ENCODE measurements at places on chromosomes 2 and 18. TPM values are rescaled to one million over a fixed set of nuclear protein-coding genes. Genes with fewer than 3 reads are reported as not detected.
A peak's percentile ranks its signal among the peaks of the same experiment; 100 is the strongest.

DNA sequence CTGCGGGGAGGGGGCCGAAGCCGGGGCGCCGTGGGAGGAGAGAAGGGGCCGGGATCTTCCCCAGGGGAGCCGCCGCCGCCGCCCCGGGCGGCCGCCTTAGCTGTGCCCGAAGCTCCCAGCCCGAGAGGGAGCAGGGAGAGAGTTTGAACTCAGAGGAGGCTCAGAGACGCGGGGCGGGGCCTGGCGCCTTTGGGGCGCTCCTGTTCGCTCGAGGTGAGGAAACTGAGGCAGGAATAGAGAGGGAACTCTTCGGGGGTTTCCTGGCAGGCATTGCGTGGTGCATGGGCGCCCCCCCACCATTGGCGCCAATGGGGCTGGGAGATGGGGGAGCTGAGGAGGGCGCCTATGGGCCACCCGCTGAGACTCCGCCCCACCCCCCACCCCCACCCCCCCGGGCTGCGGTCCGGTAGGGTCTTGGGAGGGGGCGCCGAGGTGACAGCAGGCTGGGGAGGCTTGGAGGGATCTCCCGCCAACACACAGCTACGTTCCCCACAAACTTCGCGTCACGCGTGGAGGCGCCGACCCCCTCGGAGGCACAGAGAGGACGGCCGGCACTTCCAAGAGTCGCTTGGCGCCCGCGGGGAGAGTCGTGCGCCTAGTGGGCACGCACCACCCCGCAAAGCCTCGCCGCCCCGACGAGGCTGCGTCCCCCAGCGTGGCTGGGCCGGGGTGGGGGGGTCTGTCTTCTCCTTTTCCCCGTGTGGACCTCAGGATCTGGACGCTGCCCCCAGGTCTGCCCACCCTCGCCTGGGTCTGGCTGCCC, 680 bp downstream of the CTDSP1 start:
- peak; percentile 83 for DNase-seq

DNA sequence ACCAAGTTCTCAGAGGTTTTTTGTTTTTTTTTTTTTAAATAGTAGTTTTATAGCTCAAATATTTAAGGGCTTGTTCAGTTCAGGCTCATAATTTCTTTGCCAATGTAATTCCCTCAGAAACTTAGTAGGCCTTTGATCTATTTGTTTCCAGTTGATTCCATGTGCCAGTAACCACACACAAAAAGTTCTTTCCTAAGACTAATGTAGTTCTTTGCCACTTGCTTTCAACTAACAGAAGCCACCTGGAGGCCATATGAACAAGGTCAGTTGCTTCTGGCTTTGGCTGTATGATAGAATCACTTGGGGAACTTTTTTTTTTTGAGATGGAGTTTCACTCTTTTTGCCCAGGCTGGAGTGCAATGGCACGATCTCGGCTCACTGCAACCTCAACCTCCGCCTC, 100.7 kb downstream of the DTNB start:
- no peak for DNase-seq

GRCh38 chr2:158234497-158234896, 132.8 kb downstream of the UPP2 start:
- no peak for DNase-seq

GRCh38 chr18:64240316-64240715, 91.4 kb upstream of the LINC00305 start:
- DNase-seq, result no peak

The KCMF1 gene
- total RNA-seq, result 42.6 TPM

The UGT1A3 gene
- 0.98 TPM for total RNA-seq

The TMEM247 gene
- total RNA-seq, result not detected

All from suprapubic skin (tissue), 4 donors.